ENCODE measurements at places on chromosomes 16 and 17. TPM values are rescaled to one million over a fixed set of nuclear protein-coding genes. Genes with fewer than 3 reads are reported as not detected.

Gene PROCA1
- total RNA-seq, result 4.0 TPM

Gene GNGT2
- 1.6 TPM for total RNA-seq

DNA sequence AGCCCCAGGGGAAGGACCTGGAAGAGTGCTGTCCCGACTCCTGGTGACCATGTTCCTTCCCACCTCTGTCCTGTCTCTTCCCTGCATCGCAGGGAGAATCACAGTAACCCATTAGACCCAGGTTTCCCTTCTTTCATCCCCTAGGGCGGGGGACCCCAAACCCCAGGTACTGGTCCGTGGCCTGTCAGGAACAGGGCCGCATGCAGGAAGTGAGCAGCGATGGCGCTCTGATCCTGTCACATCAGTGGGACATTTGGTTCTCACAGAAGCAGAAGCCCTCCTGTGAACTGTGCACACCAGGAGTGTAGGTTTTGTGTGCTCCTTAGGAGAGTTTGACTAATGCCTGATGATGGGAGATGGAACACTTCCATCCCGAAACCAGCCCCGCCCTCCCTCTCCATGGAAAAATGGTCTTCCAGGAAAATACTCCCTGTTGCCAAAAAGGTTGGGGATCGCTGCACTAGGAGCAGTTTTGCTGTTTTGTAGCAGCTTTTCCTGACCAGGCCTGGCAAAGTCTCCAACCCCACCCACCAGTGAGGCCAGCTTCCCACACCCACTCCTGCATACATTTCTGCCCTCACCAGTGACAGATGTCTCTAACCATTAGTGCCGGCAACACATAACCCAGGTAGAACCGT is 10.5 kb downstream of the MNT start:
- DNase-seq, result no peak

GRCh38 chr16:81599034-81599744 is 154.6 kb downstream of the CMIP start:
- DNase-seq, result no peak

DNA sequence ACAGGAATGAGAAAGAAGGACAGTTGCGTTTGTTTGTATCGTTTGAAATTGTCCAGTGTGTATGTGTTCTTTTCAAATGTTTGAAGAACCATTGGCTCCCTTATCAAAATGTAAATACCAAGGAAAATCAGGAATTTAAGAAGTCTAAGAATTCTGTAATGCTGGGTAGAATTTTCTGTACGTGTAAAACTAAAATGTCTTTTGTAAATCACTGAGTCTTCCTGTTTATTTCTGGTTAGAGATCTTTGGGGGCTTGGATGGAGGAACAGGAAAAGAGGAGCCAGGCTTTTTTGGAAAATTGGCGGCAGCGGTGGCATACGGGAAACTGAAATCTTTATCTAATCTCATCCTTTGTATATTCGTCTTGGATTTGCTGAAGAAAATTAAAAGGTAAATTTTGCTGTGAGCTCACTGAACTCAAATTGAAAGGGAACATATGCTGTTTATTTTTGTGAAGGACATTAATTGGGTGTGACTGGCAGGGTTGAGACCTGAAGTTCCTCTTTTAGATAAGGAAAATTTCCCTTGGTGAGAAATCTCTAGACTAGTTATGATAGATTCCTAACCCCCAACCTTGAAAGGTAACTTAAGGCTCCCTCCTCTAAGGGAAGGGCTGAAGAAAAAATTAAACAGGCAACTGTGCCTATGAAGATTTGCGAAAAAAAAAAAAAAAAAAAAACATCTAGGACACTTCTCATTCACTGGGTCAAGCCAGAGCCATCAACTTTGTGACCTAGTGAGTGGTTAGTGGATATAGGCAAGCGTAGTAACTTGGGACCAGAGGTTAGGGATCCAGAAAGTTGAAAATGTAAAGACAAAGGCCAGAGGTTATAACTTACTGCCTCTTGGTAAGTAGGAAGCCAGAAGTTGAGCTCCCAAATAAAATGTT is 10.8 kb downstream of the TAT start:
- DNase-seq, result no peak

DNA sequence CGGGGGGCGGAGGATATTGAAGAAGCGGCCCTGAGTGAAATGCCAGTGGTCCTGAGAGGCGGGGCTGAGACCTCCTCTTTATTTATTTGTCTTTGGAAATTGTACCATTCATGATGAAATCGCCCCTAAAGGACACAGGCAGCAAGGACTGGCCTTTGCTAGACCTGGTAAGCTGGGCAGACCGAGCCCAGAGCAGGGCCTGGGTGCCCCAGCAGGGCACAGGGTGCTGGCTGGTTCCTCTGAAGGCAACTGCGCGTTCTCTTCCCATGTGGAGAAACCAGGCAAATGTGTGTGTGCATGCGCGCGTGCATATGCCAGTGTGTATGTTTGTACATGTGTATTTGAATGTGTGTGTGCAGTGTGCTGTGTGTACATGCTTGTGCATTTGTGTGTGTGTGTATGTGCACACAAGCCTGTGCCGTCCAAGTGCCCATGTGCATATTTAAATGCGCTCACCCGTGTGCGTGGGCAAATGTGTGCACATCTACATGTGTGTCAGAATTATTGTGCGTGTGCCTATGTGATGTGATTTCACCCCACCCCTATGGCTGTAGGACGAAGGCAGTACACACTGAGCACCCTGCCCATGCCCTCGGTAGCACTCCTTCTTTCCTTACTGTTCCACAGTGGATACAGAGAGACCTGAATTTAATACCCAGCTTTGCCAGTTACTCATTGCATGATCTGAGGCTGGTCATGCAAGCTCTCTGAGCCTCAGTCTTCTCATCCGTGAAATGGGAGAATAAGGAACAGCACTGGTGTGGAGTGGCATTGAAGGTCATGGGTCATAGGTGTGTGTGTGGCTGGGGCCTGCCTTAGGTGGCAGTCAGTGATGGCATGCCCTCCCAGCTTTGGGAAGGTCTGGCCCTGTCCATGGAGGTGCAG is 105.2 kb downstream of the CMIP start:
- DNase-seq, result no peak

Measured in ovary (tissue), 10 donors.